ENCODE measurements at places on chromosomes 16 and 17.

- DNase-seq = no peak
Measured at GRCh38 chr17:77072670-77073069, 68.1 kb upstream of the SEC14L1 start.

- DNase-seq = no peak
Measured at GRCh38 chr17:80097844-80098691, 3.3 kb upstream of the GAA start.

- no peak for DNase-seq
Measured at GRCh38 chr17:50067996-50068395, 12.1 kb downstream of the ITGA3 start.

- no peak for DNase-seq
Measured at GRCh38 chr16:57270221-57271062, 14.0 kb downstream of the PLLP start.

DNA sequence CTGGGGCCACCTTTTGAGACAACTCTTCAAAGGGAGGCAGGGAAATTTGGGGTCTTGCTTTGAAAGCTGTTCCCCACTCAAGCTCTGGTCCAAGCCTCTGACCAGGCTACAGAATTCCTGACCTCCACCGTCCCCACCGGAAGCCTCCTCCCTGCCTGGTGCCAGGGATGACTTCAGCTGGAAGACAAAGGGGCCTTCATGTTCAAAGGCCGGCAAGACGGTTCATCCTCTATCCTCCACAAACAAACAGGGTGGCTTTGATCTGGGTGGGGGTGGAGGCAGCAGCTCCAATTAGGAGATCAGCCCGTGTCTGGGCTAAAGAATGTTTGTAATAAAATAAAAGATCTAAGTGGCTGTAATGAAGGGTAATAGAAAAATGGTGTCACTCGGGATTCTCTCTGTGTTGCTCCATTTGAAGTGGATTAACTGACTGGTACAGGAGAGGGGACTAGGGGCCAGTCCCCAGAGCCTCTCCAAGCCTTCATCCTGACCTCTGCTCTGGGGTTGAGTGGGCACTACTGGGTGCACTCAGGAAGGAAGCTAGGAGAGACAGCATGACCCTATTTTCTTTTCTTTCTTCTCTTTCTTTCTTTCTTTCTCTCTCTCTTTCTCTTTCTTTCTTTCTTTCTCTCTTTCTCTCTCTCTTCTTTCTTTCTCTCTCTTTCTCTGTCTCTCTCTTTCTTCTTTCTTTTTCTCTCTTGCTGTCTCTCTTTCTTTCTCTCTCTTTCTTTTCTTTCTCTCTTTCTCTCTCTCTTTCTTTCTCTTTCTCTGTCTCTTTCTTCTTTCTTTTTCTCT lies 27.5 kb upstream of the NKD1 start:
- DNase-seq = no peak

DNA sequence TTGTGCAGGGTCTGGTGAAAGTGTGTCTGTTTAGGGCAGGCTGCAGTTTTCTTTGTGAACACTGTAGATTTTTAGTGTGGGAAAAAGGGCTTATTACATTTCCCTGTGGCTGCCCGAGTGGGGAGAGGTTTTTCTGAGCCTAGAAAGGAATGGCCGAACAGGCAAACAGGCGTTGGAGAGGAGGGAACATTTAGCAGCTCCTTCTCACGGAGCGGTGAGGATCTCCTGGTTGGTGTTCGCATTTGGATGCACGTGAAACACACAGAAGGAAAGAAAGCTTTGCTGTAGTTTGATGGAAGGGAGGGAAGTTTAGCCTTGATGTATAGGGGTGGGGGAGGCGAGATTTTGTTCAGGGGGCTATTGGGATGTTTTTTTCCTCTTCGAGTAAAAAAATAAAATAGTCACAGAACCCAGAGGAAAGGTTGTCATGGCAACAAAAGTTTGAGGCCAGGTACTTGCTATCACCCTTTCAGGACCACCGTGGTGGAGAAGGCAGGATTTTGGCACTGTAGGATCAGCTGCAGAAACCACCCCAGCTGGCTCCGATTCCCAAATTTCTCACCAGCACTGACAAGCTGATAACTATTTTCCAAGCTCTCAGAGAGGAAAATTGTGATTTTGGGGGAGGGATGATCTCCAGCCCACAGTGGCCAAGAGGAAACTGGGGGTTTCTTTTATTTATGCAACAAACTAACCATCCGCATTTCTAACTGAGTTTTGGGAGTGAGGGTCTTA lies 3.5 kb downstream of the GSG1L start:
- DNase-seq = no peak

DNA sequence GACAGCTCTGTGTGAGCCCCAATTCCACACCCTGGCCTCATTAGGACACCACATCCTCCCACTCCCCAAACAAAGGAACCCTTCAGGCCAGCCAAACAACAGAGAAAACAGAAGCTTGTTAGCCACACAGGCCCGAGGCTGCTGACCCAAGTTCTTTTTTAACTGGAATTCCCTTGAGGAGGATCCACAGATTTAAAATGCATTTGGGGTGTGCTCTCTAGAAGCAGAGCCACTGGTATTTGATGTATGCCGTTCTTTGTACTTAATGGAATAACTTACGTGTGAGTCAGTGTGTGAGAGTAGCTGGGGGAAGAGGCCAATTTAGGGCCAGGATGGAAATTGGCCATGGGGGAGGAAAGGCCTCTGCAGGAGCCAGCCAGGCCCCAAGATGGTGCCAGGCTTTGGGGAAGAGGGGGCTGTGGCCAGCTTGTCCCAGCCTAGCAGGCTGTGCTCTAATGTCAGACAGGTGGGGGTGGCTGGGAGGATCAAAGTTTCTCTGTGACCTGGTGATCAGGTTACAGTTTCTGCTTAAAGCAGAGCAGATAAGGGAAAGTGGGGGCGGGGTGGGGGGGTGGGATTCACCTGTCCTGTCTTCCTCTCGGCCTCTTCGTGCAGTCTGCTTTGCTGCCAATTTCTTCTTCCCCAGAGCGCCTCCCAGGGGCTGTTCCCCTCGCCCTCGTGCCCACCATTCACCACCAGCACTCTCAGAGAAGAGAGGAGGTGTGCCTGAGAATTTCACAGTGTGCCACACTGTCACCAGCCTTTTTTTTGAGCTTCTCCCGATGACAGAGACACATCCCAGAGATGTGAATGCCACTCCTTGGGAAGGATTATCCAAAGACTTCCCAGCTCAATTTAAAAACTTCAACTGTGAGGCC lies 50.8 kb downstream of the TOM1L2 start:
- DNase-seq = no peak

- no peak for DNase-seq
Measured at GRCh38 chr17:54270499-54270898, 447.8 kb downstream of the KIF2B start.

DNA sequence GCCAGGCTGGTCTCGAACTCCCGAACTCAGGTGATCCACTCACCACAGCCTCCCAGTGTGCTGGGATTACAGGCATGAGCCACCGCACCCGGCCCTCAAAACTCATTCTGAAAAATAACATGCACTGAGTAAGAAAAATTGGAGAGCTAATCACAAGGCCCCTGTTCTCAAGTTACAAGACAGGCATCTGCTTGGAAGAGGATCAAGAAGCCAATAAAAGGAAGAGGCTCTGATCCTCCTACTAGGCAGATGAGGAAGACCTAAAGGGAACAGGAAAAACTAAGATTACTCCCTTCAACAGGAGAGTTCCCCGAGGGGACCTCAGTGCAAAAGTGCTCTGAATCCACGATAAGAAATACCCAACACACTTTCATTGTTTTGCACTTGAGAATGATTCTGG lies 18.4 kb downstream of the BLMH start:
- no peak for DNase-seq

DNA sequence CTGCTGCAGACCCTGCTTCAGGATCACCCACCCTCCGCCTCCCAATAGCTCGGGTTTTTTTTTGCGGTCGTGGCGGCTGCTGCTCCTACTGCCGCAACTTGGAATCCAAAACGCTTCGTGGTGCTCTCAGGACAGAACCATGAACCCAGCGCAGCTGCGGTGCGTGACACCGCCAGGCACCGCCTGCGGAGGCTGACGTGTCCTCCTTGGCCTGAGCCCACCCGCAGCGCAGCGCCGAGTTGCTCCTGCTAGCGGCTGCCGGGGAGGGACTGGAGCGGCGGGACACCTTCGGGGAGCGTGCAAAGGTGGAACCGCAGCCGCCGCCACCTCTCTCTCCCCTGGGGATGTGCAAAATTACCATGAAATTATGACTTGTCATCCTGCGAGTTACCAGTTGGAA lies 1893.0 kb downstream of the TP53TG3F start:
- no peak for DNase-seq

- no peak for DNase-seq
Measured at GRCh38 chr17:47618410-47618809, 31.3 kb upstream of the KPNB1 start.

- no peak for DNase-seq
Measured at GRCh38 chr16:89335803-89336485, 118.4 kb downstream of the ZNF778 start.

DNA sequence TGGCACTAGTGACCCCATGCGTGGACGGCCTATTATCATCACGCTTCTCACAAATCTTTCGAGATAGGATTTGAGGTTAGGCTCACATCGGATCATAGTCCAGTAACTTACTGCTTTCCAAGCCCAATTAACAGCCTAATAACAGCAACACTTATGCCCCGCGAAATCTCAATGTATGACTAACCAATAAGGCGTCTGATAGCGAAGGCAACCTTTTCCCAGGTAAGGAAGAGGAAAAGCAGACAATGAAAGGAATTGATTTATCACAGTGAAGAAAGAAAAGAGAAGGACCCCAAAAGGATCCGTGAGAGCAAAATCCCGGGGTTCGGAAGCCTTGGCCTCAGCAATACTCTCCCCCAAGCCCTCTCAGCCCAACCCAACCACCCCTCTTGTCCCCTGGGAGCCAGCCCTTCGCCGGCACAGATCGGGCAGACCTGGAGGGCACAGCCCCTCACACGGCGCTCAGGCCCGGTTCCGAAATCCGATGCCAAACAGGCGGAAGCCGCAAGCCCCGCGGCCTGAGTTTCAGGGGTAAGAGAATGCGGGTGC lies 534 bp downstream of the GPATCH8 start:
- no peak for DNase-seq

DNA sequence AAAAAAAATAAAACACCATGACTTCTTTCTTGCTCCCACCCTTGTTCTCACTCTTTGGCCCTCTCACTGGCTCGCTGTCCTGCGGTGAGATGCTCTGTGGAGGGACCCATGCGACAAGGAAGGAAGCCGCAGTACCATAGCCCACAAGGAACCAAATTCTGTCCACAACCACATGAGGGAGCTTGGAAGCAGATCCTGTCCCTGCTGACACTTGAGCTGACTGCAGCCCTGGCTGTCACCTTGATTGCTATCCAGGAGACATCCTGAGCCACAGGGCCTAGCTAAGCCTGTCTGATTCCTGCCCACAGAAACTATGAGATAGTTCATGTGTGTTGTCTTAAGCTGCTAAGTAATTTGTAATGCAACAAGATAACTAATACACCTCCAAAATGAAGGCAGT lies 4.8 kb upstream of the MT2A start:
- DNase-seq = no peak

DNA sequence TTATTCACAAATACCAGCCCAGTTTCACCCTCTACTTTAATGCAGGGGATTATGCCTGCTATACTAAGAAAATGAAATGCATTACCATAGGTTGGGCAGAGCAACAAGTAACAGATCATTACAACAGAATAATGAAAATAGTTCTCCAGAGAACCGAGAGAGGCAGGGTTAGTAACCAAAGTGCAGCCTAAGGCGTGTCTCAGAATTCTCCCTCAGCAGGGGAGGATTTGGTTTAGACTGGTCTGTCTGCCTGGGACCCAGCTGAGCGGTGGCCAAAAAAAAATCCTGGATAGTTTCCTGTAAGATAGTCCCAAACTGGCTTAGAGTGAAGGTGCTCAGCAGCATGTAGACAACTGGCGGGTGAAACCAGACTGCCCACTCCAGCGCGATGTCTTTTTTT lies 30.8 kb upstream of the ADCY7 start:
- no peak for DNase-seq

DNA sequence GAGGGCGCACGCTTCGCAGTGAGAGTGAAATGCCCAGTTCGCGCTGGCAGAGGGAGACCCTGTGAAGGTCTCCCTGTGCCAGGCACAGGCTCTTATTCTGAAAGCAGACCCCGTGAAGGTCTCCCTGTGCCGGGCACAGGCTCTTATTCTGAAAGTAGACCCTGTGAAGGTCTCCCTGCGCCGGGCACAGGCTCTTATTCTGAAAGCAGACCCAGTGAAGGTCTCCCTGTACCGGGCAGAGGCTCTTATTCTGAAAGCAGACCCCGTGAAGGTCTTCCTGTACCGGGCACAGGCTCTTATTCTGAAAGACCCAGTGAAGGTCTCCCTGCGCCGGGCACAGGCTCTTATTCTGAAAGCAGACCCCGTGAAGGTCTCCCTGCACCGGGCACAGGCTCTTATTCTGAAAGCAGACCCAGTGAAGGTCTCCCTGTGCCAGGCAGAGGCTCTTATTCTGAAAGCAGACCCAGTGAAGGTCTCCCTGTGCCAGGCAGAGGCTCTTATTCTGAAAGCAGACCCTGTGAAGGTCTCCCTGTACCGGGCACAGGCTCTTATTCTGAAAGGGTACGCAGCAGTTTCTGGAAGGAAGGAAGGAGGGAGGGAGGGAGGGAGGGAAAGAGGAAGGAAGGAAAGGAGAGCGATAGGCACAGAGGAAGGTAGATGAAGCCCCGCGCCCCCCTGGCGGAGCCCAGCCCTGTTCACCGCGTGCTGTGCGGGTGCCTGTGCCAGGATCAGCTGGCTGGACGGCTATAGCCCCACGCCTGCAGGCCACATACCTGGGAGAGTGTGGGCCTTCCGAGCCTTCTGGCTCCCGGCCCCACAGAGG lies 55.3 kb downstream of the WDR45B start:
- peak; percentile 13 for DNase-seq

- no peak for DNase-seq
Measured at GRCh38 chr17:73021771-73022170, 70.7 kb downstream of the SLC39A11 start.

GRCh38 chr16:74724820-74725549 lies 24.3 kb upstream of the MLKL start:
- no peak for DNase-seq

- no peak for DNase-seq
Measured at GRCh38 chr16:73923951-73924350, 372.7 kb upstream of the PSMD7 start.

DNA sequence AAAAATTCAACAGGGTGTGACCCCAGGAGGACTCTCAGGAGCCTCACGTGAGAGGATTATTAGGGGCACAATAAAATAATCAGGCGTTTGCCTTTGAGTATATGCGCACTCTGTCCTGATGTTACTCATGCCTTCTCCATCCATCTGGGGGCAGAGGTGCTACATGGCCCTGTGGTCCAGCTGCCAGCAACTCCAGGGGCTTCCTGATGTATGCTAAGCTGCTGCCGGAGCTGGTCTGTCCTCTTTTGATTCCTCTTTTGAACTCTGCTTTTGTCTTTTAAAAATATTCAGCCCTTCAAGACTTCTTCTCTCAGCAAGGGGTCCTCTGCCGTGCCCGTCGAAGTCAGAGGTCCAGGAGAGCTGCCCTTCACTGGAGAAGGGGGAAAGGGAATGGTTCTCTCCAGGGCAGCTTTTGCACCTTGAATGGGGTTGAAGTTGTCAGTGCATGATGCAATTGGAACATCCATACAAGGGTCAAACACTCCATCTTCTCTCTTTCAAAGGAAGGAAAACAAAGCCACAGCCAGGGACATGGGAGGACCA lies 431.4 kb downstream of the SHISA9 start:
- no peak for DNase-seq

GRCh38 chr16:29790949-29791844 lies 646 bp downstream of the KIF22 start:
- no peak for DNase-seq

Data from stimulated activated CD4-positive, alpha-beta T cell treated with anti-CD3 and anti-CD28 coated beads, Interleukin-1b, Interleukin-23, amount 100 ng/mL, for 24 hours (primary cell).